Neural progenitor cell (in vitro differentiated cells): ENCODE measurements at places on chromosomes 4 and X. TPM values are rescaled to one million over a fixed set of nuclear protein-coding genes. Genes with fewer than 3 reads are reported as not detected.

Gene TCEANC
- 3.6 and 6.8 TPM in 2 replicates for total RNA-seq

Gene ENPEP
- total RNA-seq: 1.5 and 1.8 TPM in 2 replicates

DNA sequence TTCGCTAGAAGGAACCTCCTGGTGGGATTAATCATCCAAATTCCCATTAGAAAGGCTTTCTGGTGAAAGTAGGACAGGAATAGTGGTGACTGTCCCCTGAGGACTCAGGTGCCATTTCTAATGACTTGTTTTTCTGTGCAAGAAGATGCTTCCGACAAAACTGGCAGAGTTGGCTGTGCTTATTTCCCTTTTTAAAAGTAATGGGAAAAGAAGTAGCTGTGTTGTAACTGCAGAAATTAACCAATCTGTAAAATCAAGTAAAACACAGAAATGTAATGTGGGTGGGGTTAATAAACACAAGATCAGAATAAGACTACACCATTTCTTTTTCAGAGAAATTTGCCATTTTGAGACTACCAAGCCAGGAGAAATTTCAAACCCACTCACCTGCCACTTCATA lies 55.0 kb upstream of the FAM9B start:
- no peaks in the 10 kb centered on the region for H3K4me1 ChIP-seq
- no peak overlapping the region for H3K27ac ChIP-seq
- H3K27me3 ChIP-seq: no peaks in the 10 kb centered on the region
- DNase-seq: no peak
- H3K4me3 ChIP-seq: no peak overlapping the region

- no peak overlapping the region for H3K27ac ChIP-seq
- no peak for DNase-seq
- no peak overlapping the region for H3K4me3 ChIP-seq
- H3K27me3 ChIP-seq: no peaks in the 10 kb centered on the region
- H3K4me1 ChIP-seq: no peaks in the 10 kb centered on the region
- no peaks in the 10 kb centered on the region for H3K36me3 ChIP-seq
Measured at GRCh38 chr4:125187226-125188176, 127.3 kb upstream of the FAT4 start.

DNA sequence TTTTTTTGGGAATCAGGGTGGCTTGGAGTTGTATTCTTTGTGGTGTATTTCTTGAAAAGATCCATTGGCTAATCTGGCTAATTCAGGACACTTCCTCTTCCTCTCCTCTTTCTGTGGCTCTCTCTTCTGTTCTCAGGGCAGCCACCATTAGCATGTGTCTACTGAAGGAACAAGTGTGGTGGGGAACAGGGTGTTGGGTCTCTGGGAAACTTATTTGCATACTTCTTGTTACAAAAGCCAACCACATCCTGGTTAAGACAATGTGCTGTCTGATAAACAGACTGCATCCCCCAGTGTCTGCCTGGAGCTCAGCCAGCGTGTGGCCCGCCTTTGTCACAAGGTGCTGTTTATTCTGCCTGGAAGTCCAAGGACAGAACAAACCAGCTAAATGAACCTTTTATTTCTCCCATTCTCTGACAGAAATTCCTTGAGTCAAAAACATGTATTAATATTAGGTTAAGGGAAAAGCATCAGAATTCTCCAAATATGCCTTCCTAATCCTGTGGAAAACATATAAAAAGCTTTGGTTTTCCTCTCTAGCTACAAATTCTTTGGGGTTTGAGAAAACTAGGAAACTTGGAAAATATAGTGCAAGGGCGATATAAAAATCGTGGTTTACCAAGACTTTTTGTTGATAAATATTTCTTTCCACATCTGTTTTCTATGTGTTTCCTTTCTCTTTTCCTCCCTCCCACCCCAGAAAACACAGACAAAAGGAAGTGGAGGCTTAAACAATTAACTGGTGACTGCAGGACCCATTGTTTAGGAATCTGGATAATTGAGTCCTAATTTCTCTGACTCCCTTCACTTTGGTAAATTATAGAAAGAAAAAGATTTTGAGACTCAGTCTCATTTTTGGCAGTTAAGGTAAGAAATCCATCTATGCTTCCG lies 203.6 kb downstream of the SPRY1 start:
- H3K27ac ChIP-seq: no peak overlapping the region
- H3K27me3 ChIP-seq: no peaks in the 10 kb centered on the region
- H3K36me3 ChIP-seq: no peaks in the 10 kb centered on the region
- H3K4me1 ChIP-seq: peaks cover 20% of the 10 kb centered on the region
